CD4-positive, alpha-beta T cell treated with Interleukin-17A for 1 hour (primary cell): ENCODE measurements at places on chromosomes 7 and 10.

- no peak for DNase-seq
These were observed 65.2 kb downstream of the WDR37 start for GRCh38 chr10:1121271-1121970.

GRCh38 chr10:31583293-31583692 is 264.3 kb downstream of the ZEB1 start:
- DNase-seq, result no peak

GRCh38 chr10:105727131-105727530 is 1086.0 kb downstream of the SORCS3 start:
- DNase-seq, result no peak

- no peak for DNase-seq
These were observed 116.3 kb downstream of the CFTR start for GRCh38 chr7:117596134-117596533.

DNA sequence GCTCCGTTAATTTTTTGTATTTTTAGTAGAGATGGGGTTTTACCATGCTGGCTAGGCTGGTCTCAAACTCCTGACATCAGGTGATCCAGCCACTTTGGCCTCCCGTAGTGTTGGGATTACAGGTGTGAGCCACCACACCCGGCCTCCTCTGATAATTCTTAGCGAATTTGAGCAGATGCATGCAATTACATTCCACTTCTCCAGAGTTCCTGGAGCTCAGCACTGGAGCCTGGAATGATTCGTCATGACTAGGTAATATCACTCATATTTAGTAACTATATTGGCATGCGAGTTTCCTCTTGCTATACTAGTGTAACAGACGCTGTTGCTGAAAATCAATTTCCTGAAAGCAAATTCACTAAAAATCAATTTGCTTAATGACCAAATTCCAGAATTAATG is 86.8 kb downstream of the MKX start:
- DNase-seq, result no peak

DNA sequence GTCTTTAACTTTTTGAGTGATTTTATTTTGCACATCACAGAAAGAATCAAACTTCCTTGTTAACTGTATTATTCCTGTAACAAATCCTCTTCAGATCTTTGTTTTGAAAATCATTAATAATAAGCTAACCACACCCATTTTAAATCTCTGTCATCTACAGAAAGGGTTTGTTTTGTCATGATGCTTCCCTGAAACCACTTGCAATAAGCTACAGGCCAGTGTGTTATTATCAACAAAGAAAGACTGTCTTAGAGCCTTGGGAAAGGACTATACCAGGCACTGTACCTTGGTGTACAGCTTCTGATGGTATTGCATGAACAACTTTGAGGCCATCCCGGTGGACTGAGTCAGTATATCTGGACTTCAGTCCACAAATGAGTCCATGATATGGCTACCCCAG is 145.3 kb upstream of the FAM3C start:
- no peak for DNase-seq

DNA sequence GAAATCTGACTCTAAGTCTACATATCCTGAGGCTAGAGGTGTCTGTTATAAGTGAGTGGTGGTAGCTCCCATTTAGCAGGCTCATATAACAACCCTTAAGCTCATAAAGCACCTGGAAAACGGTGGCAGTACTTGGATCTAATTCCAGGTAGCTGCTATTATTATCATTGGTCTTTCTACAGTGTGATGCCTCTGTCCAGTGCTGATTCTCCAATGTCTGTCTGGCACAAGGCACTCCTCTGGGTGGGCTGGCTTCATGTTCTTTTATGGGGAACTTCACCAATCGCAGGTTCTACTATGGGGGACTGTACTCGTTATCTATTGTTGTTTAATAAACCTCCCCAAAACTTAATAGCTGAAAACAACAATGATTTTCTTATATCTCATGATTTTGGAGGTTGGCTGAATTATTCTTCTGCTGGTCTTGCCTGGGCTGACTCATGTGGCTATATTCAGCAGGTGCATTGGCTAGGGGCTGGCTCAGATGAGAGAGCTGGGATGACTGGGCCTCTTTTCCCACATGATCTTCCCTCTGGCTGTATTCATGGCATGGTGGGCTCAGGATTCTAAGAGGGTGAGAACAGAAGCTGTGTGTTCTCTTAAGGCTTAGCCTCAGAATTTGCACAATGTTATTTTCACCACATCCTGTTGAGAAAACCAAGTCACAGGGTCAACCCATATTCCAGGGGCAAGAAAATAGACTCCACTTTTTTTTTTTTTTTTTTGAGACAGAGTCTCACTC is 93.0 kb upstream of the PCGF5 start:
- DNase-seq, result no peak

DNA sequence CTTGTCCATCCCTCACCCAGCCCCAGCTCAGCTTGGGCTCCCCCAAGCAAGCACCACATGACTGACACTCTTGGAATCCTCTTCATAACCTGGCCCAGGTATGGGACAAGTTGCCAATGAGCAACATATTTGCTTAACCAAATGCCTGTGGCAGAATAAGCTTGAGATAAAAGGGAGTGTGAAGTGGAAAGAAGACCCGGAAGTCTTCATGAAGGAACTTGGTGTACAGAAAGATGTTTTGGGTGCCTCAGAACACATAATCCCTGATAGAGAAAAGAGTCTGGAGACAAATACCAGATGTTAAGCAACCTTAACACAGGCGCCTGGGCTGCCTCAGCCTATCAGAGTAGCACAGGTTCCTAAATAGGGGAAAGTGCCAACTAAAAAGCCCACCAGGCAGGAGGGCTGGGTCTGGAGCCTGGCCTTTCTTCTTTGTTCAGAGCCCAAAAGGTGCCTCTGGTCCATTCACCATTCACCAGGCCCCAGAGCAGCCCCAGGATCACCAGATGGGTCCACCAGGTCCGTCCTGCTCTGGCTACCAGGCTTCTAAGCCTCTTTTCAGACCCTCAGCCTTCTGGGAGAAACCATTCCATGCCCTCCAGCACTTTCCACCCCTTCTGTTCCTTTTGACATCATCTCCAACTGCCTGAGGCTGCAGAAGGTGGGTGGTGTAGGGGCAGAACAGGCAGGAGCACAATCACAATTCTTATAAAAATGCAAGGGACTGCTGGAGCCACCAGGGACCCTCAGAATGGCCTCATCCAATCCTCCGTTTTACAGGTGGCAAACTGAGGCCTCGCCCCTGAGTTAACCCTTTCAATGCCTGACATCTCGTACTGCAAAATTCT is 22.6 kb downstream of the KCNMA1 start:
- no peak for DNase-seq
